ENCODE measurements at places on chromosomes 4 and X.

GRCh38 chr4:109406337-109406931 lies 27.2 kb upstream of the SEC24B start:
- DNase-seq, result peak; percentile 20

DNA sequence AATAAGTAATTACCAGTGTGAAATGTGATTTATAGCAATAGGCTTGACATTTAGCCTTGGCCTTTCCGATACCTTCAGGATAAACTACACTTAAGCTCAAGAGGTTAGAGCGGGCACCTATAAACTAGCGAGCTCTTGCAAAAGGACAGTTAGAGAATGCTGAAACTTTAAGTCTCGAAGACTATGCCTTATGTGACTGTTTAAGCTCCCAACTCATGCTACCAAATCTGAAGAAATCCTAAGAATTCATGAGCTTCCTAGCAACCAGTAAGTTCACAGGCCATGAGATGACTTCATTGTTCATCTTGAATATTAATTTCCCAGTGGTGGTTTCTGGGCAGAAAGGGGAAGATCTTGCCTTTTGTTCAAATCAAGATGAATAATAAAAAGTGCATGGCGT lies 4.7 kb downstream of the STOX2 start:
- DNase-seq, result no peak

DNA sequence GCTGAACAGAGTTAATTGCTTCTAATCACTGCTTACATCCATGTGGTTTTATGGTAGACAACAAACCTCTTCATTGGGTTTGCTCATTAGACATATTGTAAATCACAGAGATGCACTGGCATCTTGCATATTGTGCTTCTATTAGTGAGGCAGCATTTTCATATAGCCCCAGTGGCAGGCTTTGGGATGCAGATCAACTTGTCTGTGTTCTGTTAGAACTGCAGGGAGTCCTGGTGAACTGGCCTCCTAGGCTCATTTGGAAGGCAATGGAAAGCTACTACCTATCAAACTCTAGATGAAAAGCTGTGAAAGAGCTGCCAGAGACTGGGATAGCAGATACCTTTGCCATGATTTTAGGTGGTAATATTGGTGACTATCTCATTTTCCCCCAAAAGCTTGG lies 108.8 kb downstream of the NAA11 start:
- DNase-seq, result no peak

DNA sequence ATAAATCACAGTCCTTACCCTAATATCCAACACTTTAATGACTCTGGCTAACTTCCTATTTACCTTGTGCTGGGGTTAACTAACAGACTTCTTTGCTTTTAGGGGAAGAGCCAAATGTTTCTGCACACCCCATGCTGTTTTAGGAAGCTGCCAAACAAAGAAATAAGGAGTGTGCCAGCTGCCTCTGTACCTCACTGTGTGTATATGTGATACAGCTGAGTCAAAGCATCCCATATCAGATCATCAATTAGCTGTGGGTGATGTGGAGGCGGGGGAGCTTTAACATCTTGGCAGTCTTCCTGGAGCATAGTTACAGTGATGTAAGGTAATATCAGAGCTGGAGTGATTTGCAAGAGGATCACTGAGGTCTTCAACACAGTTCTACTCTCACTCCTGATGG lies 95.4 kb downstream of the COL25A1 start:
- no peak for DNase-seq

GRCh38 chrX:126551306-126551705 lies 1.3 kb downstream of the DCAF12L1 start:
- no peak for DNase-seq

GRCh38 chrX:15416133-15416993 lies 32.1 kb upstream of the VEGFD start:
- no peak for DNase-seq

DNA sequence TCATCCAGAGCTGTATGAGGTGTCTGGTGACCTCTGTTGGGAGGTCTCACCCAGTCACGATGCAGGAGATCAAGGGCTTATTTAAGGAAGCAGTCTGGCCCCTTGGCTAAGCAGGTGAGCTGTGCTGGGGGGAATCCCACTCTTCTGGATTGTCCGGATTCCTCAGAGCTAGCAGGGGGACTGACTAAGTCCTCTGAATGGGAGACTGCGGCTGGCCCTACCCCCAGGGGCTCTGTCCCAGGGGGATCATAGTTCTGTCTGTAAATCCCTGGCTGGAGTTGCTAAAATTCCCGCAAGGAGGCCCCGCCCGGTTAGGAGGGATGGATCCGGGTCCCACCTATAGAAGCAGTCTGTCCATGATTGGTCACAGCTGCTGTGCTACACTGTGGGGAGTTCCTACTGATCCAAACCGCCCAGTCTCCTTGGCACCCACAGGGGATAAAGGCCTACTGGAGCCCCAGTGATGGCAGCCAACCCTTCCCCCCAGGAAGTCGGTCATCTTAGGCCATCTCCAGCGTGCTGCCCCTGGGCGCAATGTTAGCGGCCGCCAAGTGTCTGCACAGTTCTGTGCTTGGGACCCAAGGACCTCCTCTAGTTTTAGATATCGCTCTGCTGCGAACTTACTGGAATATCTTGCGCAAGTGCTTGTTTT lies 118.2 kb upstream of the KLF8 start:
- DNase-seq, result no peak

- no peak for DNase-seq
These were observed 27.9 kb downstream of the SLC4A4 start for GRCh38 chr4:71366766-71367165.

GRCh38 chrX:123081776-123082175 lies 102.3 kb upstream of the GRIA3 start:
- DNase-seq, result no peak

- DNase-seq, result no peak
These were observed 62.6 kb downstream of the C4orf46 start for GRCh38 chr4:158609116-158609515.

DNA sequence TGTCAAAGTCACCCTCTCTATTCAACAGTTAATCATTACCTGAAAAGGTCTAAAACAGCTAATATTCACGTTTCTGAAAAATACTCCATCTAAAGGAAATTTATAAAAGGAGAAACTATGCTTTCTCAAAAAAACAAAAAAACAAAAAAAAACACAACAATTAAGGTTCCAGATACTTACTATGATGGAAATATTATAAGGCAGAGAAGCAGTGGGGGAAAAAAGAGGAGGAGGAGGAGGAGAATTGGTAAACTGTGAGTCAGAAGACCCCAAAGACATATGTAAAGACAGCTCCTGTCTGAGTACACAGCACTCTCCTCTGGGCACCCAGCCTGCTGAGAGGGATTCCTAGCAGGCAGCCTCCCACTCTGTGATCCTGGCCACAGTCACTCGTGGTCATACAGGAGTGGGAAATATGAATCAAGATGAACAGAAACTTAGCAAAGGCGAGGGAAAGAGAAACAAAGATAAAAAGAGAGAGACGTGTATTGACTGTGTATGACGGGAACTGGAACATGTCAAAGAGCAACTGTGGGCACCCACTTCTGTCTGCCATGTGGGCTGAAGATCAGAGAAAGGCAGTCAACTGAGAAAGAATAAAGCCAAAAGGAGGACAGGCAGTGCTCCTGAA lies 12.5 kb downstream of the KLHL15 start:
- DNase-seq, result peak; percentile 21

- no peak for DNase-seq
These were observed 394.4 kb upstream of the ADGRL3 start for GRCh38 chr4:60805500-60806313.

DNA sequence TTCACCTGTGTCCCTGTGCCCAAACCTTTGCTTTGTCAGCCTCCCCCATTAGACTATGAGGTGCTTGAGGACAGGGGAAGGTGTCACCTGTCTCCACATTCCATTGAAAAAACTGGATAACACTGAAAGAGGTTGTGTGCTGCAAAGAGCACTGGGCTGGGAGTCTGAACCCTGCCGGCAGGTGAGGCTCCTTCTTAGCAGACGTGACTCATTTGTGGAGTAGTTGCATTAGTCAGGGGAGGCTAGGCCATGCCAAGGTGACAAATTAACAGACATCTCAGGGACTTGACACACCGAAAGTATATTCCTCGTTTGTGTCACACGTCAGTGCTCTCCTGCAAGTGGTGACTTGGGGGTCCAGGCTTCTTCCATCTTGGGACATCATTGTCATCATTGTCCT lies 95.9 kb upstream of the STX18 start:
- DNase-seq, result no peak

DNA sequence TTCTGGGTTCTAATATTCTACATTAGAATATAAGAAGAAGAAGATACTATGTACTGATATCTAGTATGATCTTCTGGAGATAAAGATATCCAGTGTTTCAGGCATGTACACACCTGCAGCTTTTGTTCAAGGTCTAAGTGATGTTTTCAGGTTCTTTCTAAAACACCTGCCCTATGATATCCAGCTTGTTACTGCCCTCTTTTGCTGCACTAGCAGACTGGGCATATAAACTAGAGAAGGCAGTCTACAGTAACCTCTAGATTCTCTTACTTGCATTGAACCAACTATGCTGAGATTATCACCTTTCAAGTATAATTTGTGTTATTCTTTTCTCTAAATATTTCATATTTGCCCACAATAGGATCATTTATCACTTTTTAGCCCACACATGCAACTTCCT lies 1.9 kb upstream of the FRYL start:
- no peak for DNase-seq

DNA sequence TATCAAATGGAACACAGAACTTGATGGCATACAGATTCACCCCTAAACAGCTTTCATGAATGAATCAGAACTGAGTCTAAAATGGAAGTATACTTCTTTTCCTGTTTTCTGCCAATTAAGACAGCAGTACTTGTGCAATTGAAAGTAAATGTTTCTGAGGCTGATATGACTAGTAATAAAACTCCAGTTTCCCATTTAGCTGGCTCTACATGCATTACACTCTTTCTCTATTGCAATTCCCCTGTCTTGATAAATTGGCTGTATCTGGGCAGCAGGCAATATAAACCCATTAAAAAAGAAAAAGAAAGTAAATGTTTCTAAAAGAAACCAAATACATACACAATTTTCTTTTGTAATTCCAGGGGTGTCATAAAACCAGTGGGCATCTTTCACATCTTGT lies 4.6 kb downstream of the NOA1 start:
- DNase-seq, result no peak

GRCh38 chr4:53490161-53490956 lies 100.9 kb downstream of the LNX1 start:
- no peak for DNase-seq

GRCh38 chr4:176753049-176753448 lies 39.7 kb downstream of the VEGFC start:
- no peak for DNase-seq

GRCh38 chrX:35046660-35047296 lies 104.2 kb downstream of the FAM47B start:
- DNase-seq, result no peak

GRCh38 chr4:107800706-107801105 lies 24.0 kb upstream of the SGMS2 start:
- DNase-seq, result no peak

DNA sequence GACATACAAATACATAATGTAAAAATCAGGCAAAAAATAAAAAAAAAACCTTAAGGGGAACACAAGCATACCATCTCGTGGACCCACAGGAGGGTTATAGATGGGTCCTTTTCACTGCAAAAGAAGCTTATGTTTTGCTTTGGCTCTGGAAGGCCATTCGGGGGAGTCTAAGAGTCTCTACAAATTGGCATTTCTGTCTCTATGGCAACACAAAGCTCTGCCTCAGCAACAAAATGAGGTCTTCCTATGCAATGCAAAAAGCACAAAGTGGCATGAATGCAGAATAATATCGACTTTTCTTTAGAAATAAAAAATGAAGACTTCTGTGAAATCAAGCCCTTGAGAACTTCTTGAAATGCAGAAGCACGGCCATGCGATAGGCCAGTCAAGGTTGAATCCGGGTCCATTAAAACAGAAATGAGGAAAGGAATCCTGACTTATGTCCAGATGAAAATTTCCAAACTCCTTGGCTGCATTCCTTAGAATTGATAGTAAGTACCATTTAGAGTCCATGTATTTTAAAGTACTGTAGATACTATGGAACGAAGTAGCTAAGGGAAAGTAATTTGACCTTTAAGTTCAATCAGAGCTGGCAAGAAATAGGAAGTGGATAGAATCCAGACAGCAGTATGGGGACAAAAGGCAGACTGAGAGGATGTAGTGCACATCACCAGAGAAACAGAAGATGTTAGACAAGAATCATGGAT lies 63.7 kb upstream of the PDLIM3 start:
- DNase-seq, result no peak

GRCh38 chrX:39157006-39157405 lies 355.7 kb downstream of the MID1IP1 start:
- no peak for DNase-seq

DNA sequence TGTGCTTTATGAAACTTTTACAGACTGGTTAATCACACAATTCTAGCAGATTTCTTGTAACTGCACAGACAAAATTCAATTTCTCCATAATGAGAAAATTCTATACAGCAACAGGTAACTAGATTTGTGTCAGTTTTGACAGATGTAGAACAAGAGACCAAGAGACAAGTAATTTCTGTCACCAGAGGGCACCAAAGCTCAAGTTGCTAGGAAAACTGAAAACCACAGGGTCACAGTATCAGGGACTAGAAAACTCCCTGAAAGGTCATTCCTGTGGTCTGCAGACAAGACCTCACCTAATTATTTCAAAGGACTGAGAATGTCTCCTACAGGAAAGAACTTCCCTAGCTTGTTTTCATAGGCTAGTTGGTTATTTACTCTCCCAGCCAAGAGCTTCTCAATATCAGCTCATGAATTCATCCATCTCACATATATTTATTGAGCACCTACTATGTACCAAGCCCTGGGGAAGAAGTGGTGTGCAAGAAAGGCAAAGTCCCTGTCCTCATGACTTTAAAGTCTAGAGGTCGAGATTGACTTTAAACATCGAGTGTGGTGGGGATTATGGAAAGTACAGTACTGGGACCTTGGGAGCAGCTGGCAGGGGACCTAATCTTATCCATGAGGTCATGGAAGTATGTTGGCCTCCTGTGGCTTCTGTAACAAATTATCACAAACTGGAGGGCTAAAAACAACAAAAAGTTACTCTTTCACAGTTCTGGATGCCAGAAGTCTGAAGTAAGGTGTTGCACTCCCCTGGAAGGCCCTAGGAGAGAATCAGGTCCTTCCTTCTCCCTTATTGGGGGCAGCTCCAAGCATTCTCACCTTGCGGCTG lies 47.8 kb upstream of the SETD7 start:
- DNase-seq, result peak; percentile 9

GRCh38 chr4:121112530-121112929 lies 40.2 kb upstream of the NDNF start:
- DNase-seq, result no peak

DNA sequence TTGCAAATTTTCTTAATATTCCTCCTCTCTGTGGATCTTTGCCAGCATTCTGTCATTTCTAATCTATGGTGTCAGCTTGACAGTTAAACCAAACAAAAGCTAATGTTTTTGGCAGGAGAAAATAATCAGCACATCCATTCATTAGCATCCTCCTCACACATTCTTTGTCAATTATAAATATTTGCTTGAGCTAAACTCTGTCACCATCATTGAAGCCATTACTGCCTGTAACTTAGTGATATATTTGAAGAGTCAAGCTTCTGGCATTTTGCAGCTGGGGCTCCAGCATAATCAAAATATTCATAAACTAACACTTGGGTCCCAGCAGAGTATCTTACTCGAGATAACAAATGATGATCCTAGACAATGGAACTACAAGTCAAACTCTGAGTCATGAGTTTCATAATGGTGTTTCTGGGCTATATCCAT lies 126.1 kb downstream of the EIF4E start:
- no peak for DNase-seq

GRCh38 chr4:173345648-173346047 lies 11.5 kb upstream of the HMGB2 start:
- no peak for DNase-seq

Data from activated T-helper 1 cell treated with anti-CD3 and anti-CD28 coated beads, Interleukin-12 subunit alpha, Interleukin-12 subunit beta, Interleukin-2, Interleukin-4 antibody, amounts not matched to agents 30 ng/mL and 10 ng/mL and 1 ng/mL, durations not matched to agents 14 hours and 24 hours and 36 hours (primary cell).